Endothelial cell (in vitro differentiated cells): ENCODE measurements at places on chromosomes 11 and 22. TPM values are rescaled to one million over a fixed set of nuclear protein-coding genes. Genes with fewer than 3 reads are reported as not detected.

Gene PATE4
- total RNA-seq = 0.31 TPM

- no peak overlapping the region for H3K4me3 ChIP-seq
- peaks cover 4% of the 10 kb centered on the region for H3K27me3 ChIP-seq
- no peak overlapping the region for H3K27ac ChIP-seq
- DNase-seq = peak; percentile 54
- peaks cover 5% of the 10 kb centered on the region for H3K36me3 ChIP-seq
These were observed 92.2 kb downstream of the BRD1 start for GRCh38 chr22:49735411-49735900.

- peak; percentile 46 for DNase-seq
- H3K4me3 ChIP-seq = no peak overlapping the region
- no peaks in the 10 kb centered on the region for H3K27me3 ChIP-seq
- peaks cover 31% of the 10 kb centered on the region for H3K4me1 ChIP-seq
- H3K27ac ChIP-seq = peak overlapping the region; percentile 76
These were observed 63.7 kb downstream of the RAB30 start for GRCh38 chr11:83007909-83008580.

- H3K27me3 ChIP-seq = peaks cover 7% of the 10 kb centered on the region
- H3K36me3 ChIP-seq = no peaks in the 10 kb centered on the region
- peaks cover 13% of the 10 kb centered on the region for H3K4me1 ChIP-seq
- H3K4me3 ChIP-seq = no peak overlapping the region
These were observed 31.1 kb upstream of the LYVE1 start for GRCh38 chr11:10599388-10600175.

GRCh38 chr11:78063440-78064181, at the start of gene THRSP:
TSS of gene THRSP (plus strand) at chr11:78063861. CDS start at chr11:78063882, 21 bp downstream.
- no peak for DNase-seq
- peaks cover 17% of the 10 kb centered on the region for H3K36me3 ChIP-seq
- no peak within 1 kb of the TSS for H3K27ac ChIP-seq
- H3K4me1 ChIP-seq = no peaks in the 10 kb centered on the region
- peaks cover 4% of the 10 kb centered on the region for H3K27me3 ChIP-seq

- H3K36me3 ChIP-seq = no peaks in the 10 kb centered on the region
- H3K27ac ChIP-seq = no peak overlapping the region
These were observed 1432.6 kb upstream of the TENM4 start for GRCh38 chr11:80873310-80873999.

- no peak for DNase-seq
- peak overlapping the region; percentile 63 for H3K27ac ChIP-seq
- peaks cover 27% of the 10 kb centered on the region for H3K4me1 ChIP-seq
- peaks cover 20% of the 10 kb centered on the region for H3K27me3 ChIP-seq
- peaks cover 12% of the 10 kb centered on the region for H3K36me3 ChIP-seq
These were observed 4.0 kb downstream of the UCP2 start for GRCh38 chr11:73978576-73979086.

DNA sequence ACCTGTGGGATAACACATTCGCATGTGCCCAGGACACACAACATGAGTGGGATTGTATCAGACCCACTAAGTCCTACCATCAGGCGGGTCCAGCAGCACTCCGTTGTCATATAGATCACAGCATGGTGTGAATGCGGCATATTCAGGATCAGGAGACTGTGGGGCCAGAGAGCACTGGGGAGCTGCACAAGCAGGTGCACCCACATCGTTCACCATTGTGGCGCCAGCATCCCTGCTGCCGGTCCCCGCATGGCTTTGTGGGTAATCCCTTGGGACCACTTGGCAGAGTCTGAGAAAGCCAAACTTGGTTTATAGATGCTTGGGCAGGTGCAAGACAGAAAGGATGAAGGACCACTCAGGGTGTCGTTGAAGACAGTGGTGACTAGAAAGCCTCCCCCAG, 201.6 kb upstream of the B3GAT1 start:
- H3K27me3 ChIP-seq = peaks cover 12% of the 10 kb centered on the region
- peaks cover 3% of the 10 kb centered on the region for H3K36me3 ChIP-seq
- no peak for DNase-seq
- H3K4me1 ChIP-seq = no peaks in the 10 kb centered on the region

- peaks cover 3% of the 10 kb centered on the region for H3K27me3 ChIP-seq
- H3K27ac ChIP-seq = no peak overlapping the region
- peaks cover 16% of the 10 kb centered on the region for H3K36me3 ChIP-seq
- DNase-seq = no peak
- H3K4me3 ChIP-seq = no peak overlapping the region
These were observed 5.6 kb downstream of the DUSP18 start for GRCh38 chr22:30662040-30662439.

- no peak for DNase-seq
- no peak overlapping the region for H3K4me3 ChIP-seq
- H3K27me3 ChIP-seq = peaks cover 14% of the 10 kb centered on the region
- peaks cover 7% of the 10 kb centered on the region for H3K36me3 ChIP-seq
- H3K27ac ChIP-seq = no peak overlapping the region
These were observed 7.0 kb downstream of the DRD4 start for GRCh38 chr11:643849-644738.

Gene LINC01488
- not detected for total RNA-seq

- no peak overlapping the region for H3K27ac ChIP-seq
- no peaks in the 10 kb centered on the region for H3K27me3 ChIP-seq
- no peaks in the 10 kb centered on the region for H3K36me3 ChIP-seq
- H3K4me3 ChIP-seq = no peak overlapping the region
These were observed 38.3 kb upstream of the POU2AF2 start for GRCh38 chr11:111207213-111207612.

- DNase-seq = peak; percentile 23
- H3K27ac ChIP-seq = no peak overlapping the region
- no peak overlapping the region for H3K4me3 ChIP-seq
- no peaks in the 10 kb centered on the region for H3K36me3 ChIP-seq
These were observed 112.6 kb downstream of the CADM1 start for GRCh38 chr11:115391598-115391997.

Gene SLC37A2
- total RNA-seq = 0.49 TPM

DNA sequence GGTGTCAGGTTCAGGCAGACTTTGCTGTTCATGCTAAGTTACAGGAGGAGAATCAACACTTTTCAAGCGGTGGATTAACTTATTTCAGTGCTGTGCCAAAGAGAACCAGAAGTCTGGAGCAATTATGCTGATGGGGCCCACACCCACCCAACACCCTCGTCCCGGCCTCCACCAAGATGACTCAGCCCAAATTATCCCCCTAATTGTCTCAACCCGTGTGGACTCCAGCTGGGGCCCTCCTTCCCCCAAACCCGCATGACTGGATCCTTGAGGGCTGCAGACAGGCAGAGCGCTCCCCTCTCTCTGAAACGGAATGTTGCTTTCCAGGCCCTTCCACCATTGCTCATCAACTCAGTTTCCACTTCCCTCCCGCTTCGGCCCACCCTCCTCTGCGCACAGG, 34.6 kb upstream of the MN1 start:
- no peak overlapping the region for H3K27ac ChIP-seq
- H3K4me3 ChIP-seq = no peak overlapping the region
- no peak for DNase-seq
- H3K36me3 ChIP-seq = peaks cover 11% of the 10 kb centered on the region
- H3K27me3 ChIP-seq = peaks cover 3% of the 10 kb centered on the region

GRCh38 chr22:37594237-37594636, 14.3 kb upstream of the LGALS2 start:
- no peak overlapping the region for H3K4me3 ChIP-seq
- no peaks in the 10 kb centered on the region for H3K4me1 ChIP-seq
- H3K27me3 ChIP-seq = peaks cover 2% of the 10 kb centered on the region
- H3K27ac ChIP-seq = no peak overlapping the region
